ENCODE measurements at places on chromosomes 6 and 20.

- DNase-seq: no peak
These were observed 44.1 kb upstream of the CTAGE9 start for GRCh38 chr6:131754715-131755567.

DNA sequence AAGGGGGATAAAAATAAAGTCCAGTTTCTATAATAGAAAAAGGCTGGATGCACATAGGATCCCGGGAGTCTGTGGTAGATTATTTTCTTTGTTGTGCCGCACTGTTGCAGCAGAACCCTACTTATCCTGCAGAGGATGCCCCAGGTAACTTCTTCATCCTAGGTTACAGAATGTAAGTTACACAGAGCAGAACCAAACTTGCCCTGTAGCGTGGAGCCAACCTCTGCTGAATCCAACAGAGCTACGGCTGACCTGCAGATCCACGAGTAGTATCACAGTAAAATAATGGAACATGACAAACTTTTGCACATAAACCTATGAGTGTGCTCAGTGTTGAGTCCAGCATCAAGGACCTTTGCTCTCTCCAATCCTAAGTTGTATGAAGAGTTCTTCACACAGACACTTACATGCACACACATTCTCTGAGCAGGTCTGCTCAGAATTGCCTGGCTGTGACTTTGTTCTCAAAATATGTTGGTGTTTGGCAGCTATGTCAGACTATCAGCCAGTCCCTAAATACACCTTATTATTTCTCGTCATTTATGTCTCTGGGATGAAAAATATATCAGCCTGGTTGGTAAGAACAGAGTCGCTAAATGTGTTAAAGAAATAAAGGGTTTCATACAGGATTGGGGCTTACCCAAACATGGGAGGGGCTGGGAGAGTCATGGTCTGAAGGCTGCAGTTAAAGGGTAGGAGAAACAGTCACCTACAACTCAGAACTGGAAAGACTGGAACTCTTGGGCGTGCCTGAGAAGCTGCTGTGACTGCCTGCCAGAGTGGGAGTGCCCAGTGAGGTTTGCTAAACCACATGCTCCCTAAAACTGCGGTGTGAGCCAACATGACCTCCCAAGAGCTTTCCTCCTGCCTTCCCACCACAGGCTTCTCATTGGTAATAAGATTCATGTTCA lies 165.1 kb upstream of the SLC24A3 start:
- DNase-seq: no peak

GRCh38 chr6:145159921-145160320 lies 575.4 kb downstream of the EPM2A start:
- DNase-seq: no peak

DNA sequence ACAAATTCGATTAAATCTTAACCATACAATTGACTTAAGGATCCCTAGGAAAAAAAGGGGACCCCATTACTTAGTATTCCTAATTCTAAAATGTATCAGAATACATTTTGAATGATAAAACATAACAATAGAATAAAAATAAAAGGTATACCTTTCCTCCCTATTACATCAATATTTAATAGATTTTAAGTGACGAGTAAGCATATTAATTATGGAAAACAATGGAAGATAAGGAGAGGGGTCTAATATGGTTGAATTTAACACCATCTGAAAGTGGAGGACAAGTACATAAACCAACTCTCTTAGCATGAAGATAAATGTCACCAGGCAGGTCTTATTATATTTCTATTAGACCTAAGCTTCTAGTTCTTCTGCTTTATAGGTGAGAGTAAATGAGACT lies 232.1 kb downstream of the HAO1 start:
- DNase-seq: no peak

DNA sequence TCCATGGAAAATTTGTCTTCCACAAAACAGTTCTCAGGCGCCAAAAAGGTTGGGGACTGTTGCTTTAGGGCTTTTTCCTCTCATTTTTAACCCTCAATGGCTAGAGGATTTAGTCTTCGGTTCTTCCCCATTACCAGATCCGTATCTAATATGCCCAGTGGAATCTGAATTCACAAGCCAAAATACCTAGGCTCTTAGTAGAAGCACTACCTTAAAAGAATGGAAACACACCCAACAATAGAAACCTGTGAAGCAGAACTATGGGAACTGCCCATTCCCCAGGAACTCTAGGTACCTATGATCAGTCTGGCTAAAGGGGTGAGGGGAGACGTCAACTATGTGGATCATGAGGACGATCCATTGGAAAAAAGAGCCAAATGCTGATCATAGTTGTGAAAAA lies 3.1 kb downstream of the TREML4 start:
- no peak for DNase-seq

DNA sequence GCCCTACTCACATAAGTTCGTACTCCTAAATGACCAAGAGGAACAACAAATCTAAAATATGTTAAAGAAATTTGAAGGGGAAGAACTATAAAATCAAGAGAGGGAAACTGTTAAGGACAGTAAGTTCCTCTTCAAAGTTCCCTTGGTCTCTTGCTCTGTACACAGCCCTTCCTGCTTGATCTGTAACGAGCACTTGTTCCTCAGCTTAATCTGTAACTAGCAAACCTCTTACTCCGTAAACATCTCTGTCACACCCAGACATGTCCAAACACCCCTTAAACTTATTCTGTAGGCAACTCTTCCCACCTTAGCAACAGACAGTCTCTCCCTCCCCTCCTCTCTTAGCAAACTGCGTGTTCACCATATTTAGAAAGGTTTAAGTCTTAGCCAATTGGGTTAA lies 29.9 kb downstream of the PLN start:
- no peak for DNase-seq

DNA sequence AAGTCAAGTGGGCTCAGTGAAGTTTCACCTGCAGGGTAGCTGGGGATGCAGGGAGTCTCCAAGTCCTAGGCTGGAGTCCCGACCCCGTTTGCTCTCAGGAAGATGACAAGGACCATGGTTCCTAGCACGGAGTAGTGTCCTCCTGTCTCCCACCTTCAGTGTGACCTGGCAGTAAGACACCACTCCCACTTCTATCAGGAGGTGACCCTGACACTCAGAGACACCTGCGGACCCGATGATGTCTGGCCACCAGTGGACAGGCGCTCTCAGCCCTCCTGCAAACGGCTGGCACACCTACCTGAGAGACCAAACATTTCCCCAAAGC lies 1.1 kb downstream of the SOD2 start:
- no peak for DNase-seq

DNA sequence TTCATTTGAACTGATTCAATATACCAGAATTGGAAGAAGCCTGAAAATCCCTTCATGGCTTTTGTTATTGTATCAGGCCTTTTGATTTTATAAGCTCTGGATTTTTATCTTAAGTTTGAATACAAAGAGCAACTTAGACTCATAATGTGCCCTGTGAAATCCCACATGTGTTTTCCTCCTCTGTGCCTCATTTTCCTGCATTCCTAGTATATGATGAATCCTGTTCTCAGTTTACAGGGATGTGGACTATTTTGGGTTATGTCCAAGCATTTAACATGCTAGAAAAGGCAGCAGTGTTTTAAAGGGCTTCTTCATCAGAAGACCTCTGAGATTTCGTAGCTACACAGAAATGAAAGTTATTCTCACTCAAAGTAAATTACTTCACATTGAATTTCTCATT lies 455.0 kb downstream of the RFPL4B start:
- no peak for DNase-seq
